RCC 7860 (cell line): ENCODE measurements at places on chromosomes 6 and 20.

DNA sequence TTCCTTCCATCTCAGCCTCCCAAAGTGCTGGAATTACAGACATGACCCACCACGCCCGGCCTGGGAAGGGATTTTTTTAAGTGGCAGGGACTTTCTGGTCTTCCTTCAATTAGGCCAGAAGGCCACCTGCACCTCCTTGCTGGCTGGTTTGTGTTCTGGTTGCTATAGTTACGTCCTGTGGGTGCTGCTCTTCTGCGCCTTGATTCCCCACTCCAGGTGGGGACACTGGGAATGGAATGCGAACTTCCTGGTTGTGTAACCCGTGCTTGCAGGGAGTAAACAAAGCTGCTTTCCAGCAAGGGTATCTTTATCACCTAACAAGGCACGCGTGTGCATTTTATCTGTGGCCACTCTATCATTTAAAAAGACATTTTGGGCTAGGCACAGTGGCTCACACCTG, 117.7 kb downstream of the PLEKHG1 start:
- no peak for DNase-seq

DNA sequence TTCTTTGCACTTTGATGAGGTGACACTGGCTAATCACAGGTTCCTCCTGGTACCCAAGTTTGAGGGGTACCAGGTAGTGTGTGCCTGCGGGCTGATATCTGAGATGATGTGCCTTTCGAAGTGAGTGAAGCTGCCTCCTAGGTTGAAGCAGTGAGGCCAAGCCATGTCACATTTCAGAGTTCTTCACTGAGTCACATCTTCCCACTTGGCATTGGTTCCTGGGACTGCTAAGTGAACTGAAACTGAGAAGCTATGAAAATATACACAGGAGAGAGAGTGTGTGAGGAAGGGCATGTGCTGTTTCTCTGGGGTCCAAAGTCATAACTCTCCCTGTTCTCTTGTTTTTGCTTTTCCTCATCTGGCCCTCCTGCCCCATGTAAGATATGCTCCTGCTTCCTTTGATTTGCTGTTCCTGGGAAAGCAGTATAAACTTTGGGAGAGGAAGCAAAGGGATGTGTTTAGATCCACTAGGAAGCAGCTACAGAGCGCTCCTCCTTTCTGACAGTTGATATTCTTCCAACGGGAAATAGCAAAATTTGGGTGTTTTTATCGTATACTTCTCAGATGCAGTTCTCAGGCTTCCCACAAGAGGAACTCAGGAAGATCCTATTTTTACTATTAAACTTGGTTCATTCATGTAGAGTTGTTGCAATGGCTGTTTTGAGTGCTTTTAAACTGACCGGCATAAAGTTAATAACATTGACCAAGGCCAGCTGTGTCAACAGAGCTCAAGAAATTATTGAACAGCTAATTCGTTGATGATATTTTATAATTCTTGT, 153.7 kb downstream of the MOXD1 start:
- no peak for DNase-seq

DNA sequence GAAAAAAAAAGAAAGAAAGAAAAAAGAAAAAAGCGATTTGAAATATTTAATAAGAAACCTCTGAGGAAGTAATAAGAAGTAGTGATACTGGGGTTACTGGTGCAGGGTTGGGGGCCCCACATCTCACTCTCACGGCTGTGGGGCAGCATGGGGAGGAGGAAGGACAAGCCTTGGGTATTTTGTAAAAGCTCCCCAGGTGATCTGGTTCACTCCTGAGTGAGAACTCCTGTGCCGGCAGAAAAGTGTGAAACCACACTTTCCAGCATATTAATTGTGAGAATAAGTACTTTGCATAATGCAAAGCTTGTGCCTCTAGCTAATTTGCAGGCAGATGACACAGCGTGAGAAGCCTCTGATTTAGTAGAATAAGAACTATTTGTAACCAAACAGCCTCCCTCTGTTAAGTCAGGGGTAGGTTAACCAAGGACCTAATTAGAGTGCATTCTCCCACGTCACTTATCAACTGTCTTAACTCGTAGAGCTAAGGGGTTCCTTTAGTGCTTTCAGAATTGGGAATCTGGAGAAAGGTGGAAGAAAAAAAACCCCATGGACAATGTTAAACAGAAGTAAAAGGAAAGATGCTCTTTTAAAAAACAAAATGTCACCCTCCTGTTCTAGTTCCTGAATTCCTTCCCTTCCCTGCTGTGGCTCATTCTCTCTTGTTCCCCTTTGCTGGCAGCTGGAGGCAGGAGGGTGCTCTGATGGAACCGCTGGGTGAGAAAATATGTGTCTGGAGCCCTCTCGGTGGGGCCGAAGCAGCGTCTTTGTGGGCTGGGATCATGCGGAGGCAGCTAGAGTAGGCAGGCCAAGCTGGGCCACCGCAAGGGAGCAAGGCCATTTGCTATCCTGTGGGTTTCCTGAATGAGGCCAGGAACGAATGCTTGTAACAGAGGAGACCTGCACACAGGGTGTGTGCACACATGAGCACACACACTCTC, 108.7 kb downstream of the FYN start:
- DNase-seq, result no peak

- DNase-seq, result peak; percentile 31
Measured at GRCh38 chr20:31720486-31721407, 1.9 kb downstream of the BCL2L1 start.
